ENCODE measurements at places on chromosomes 2 and 18.

- no peak for DNase-seq
These were observed 232.2 kb downstream of the TTC32 start for GRCh38 chr2:19669559-19669958.

DNA sequence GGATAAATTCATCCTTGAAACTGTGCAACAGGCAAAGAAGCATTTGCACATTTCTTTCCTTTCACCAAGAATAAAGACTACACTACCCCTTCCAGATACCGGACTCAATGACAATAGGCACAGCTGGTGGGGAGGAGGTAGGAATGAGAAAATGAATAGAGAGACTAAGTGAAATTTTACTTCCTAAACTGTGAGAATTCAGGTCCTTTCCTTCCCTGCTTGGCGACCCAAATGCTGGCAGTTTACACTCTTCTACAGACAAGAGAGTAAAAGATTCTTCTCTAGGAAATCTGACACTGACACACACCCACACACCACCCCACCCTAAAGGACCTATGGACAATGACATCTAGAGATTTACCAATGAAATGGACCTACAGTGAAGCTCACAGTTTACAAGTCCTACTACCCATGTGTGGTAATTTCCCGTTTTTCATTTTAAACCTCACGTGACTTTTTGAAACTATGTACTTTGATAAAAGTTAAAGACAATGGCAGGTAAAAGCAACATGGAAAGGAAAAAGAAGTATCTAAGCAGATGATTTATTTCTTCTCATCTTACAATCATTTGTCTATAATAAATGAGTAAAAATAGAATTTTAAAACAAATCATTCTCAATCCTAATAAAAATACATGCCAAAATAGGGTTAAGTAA, 27.9 kb downstream of the REV1 start:
- DNase-seq = no peak

DNA sequence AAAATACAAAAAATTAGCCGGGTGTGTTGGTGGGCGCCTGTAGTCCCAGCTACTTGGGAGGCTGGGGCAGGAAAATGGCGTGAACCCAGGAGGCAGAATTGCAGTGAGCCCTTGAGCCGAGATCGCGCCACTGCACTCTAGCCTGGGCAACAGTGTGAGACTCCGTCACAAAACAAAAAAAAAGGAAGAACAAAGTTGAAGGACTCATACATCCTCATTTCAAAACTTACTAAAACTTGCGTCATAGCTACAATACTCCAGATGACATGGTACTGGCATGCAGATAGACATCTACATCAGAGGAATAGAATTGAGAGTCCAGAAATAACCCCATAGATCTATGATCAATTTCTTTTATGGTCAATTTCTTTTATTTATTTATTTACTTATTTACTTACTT, 13.6 kb upstream of the CYP27C1 start:
- no peak for DNase-seq

- DNase-seq = no peak
These were observed 778.3 kb downstream of the TRIB2 start for GRCh38 chr2:13495051-13495450.

DNA sequence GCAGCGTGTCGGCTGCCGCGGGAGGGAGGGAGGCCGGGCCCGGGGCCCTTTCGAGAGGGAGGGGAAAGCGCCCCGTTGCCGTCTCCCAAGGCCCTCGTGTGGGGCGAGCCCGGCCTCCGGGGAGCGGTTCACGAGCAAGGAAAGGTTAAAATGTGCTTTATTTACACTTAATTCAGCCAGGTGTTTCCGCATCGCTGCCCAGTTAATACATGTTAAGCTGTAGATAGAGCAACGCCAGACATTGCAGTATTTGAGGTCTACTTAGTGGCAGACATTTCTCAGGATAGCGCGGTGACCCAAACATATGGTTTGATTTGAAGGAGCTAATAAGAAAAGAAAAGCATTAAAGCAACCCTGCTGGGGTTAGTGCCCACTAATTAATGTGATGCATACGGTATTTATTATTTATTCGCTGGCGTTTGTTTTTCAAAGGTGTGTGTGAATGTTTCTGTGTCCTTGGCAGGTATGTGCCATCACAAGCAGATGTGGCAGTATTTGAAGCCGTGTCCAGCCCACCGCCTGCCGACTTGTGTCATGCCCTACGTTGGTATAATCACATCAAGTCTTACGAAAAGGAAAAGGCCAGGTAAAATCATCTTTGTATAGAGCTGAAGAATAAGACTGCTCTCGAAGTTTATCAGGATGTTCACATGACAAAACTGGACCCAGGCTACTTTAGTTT, 571 bp downstream of the EEF1B2 start:
- no peak for DNase-seq

GRCh38 chr18:51340332-51340731, 142.9 kb upstream of the MEX3C start:
- no peak for DNase-seq

DNA sequence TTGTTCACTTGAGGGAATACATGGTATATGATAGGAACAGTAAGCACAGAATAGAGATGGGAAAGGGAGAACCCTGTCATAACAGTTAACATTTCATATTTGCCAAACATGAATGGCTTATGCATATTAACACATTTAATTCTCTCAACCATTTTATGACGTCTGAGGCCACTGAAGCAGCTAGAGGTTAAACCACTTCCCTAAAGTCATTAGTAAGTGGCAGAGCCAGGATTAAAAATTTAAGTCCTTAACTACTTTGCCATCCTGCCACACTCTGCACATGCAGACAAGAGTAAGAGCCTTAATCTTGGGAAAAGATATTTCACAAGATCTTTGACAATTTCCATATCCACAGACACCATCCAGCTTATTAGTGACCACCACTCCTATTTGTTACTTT, 2.1 kb downstream of the LIPT1 start:
- no peak for DNase-seq

- DNase-seq = no peak
These were observed 72.4 kb upstream of the CCDC150 start for GRCh38 chr2:196566961-196567666.

DNA sequence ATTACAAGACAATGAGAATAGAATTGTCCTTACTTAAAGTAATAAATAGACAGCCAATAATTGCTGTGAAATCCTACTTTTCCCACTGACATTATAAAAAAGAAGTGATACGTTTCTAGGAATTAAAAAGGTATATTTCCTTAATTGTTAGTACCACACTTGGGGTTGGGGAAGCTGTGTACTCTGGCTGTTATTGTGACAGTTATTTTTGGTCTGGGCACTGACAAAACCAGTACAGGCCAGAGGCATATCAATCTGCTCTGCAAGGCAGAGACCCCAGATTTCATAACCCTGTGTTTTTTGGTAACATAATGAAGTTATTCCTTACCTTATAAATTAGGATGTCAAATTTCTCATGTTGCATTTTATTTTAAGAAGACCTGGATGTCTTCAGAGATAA, 66.5 kb downstream of the RAB10 start:
- DNase-seq = no peak

- DNase-seq = peak; percentile 39
These were observed 12.4 kb downstream of the CNNM4 start for GRCh38 chr2:96772903-96773671.

GRCh38 chr18:32707147-32707546, 65.7 kb downstream of the KLHL14 start:
- DNase-seq = no peak

- no peak for DNase-seq
These were observed 509.6 kb upstream of the TCF4 start for GRCh38 chr18:56097621-56098020.

DNA sequence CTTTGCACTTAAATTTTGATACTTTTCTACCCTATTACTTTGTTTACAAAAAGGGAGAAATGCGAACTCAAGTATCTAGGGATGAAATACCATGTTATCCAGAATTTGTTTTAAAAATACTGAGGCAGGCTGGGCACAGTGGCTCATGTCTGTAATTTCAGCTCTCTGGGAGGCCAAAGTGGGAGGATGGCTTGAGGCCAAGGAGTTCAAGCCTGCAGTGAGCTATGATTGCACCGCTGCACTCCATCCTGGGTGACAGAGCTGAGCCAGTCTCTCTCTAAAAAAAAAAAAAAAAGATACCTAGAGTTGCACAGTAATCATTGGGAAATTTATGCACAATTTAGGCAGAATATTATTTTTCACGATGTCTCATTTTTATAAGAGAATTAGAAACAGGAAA, 12.4 kb upstream of the VAPA start:
- DNase-seq = no peak

GRCh38 chr2:180716186-180717180, 263.9 kb upstream of the UBE2E3 start:
- no peak for DNase-seq
